ENCODE measurements at places on chromosomes 3 and 15. TPM values are rescaled to one million over a fixed set of nuclear protein-coding genes. Genes with fewer than 3 reads are reported as not detected.

GUCA1C gene
- polyA plus RNA-seq, result not detected

TM4SF4 gene
- polyA plus RNA-seq, result not detected

FOXB1 gene
- not detected for polyA plus RNA-seq

UBE2Q2 gene
- 18.2 TPM for polyA plus RNA-seq

SLC30A4 gene
- polyA plus RNA-seq, result 2.7 TPM

CHRM5 gene
- polyA plus RNA-seq, result not detected

ZNF774 gene
- polyA plus RNA-seq, result 2.0 TPM

DNA sequence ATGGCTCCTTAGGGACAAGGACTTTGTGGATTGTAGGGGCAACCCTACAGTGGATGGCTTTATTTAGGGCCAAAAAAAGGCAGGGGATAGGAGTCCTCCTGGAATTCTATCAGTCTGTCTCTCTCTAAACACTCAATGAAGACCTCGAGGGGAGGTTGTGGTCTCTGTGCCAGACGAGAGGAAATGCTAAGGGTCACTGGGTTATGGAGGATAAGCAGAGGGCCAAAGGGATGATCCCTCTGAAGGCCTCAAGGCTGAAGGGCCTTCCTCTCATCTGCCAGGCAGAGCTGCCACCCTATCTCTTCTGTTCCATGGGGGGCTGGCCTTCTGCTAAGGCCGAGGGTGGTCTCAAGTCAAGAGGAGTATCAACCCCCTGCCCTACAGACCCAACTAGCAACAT, 27.0 kb downstream of the PLXNB1 start:
- DNase-seq, result no peak

DNA sequence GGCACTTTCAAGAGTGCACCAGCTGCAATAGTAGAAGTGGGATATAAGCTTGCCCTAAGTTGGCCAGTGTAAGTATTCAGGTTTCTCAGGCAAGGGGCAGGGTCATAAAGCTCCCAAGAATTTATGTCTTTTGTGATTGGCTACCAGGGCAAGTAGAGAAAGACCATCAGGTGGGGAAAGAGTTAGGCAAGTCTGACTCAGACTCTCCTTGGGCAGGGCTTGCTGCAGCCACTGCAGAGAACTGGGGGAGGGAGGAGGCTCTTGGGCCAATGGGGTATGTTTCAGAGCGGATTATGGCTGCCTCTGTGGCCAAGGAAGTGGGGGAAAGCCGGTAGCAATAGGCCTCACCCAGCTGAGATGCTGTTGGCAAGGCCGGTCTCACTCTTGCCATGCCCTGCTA, 44.6 kb upstream of the SLC25A36 start:
- DNase-seq, result no peak

- DNase-seq, result no peak
These were observed 86.1 kb downstream of the TRAK1 start for GRCh38 chr3:42177068-42177800.

DNA sequence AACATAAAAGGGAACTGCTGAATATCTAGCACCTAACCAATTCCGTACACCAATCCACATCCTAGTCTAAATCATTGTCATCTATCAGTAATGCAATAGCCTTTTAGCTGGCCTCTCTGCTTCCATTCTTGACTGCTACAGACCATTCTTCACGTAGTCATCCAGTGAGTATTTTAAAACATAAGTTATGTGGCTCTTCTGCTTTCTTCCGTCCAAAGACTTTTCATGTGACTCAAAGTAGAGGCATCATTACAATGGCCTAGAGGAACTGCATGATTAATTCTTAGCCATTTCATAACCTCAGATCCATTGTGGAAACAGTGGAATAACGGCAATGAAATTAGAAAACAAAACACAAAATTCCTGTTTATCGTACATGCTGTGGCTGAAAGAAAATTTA, 88.9 kb upstream of the CBLB start:
- no peak for DNase-seq

DNA sequence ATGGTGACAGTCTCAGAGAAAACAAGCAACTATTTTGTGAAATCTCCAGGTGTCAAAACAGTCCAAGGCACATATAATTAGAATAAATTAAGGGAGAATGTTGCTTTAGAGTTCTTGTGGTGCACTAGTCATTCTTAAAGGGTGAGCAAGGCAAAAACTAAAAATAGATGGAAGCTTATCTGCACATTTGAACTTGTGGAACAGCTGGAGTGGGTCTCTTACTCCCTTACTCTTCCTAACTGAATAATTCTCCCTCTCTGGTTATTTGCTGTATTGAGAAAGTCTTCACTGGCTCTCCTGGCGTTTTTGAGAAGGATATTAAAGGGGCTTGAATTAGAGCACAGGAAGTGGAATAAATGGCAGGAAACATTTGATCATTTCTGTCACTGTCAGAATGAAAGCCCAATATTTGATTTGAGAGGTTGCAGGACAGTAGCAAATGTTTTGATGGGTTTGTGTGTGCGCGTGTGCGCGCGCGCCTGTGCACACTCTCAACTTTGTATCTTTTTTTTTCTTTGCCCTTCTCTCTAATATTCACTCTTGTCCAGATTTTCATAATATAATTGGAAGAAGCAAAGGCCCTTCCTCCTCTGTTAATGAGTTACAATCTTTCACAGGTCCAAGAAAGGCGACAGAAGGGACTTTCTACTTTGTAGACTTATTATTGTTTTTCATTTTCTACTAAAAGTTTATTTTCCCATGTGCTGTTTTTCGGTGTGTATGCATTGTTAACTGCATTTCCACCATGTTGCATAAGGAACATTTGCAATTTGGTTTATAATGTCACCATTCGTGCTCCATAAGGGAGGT, 40.9 kb downstream of the AKAP13 start:
- DNase-seq, result no peak

- no peak for DNase-seq
These were observed 13.3 kb upstream of the IL16 start for GRCh38 chr15:81183439-81183775.

DNA sequence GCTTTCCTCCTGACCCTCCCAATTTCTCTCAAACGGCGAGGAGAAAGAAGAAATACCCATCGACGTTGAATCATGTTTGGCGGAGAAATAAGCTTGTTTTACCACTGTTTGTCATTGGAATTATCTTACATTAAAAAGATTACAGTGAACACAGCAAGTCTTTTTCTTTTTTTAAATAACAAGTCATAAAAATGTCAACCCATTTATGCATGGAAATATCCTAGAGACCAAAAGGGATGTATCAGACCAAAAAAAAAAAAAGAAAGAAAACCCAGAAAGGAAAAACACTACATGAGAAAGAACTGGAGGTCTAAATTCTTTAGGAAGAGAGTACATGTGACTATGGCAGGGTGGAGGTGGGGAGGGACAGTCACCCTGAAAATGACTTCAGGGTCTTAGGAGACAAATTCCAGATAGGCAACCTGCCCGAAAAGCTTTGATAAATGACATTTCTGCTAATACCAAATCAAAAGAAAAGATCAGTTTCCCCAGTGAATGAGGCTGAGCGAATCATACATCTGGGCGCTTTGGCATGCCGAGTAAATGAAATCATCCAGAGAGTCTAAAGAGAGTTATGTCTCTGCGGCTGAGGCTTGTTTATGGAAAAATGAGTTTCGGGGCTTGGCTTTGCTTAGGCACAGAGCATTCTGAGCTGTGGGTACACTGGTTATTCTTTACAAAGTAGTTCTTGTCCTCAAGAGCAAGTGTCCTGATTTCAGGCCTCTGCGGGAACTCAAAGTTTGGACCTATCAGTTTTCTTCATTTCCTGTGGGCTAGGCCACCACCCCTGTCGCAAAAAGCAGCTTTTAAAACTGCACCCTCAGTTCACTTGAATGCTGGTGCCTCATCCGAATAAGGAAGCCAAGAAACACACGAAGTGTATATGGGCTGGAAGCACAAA, 110.1 kb upstream of the TGFBR2 start:
- peak; percentile 74 for DNase-seq

DNA sequence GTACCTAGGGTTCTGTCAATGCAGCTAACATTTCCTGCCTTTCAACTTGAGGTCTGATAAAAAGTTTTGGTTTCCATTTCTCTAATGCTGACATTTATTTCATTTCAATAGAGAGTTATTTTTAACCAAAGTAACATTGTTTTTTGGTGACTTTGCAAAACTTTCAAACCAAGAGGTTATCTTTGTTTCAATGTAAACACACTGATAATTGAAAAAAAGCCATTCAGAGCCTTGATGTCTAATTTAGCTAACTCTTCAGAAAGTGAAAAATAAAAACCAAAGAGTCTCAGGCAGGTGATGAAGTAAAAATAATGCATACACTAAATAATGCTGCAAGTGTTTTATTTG, 9.6 kb upstream of the TIPARP start:
- no peak for DNase-seq

DNA sequence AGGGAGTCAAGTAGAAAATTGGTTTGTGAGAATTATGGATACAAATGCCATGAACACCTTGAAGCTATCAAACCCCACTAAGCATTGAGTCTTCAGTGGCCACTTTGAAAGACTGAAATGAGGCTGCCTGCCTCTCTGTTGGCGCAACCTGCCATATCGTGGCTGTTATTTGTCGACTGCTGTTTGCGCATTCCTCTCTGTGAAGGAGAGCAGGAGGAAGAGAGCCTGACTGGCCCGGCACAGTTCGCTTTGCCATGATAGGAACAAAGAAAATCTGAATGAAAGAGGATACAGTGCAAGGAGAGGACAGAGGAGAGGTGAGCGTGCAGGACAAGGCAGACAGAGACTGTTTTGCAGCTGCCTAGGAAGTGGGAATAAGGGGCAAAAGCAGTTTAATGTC, 289.4 kb downstream of the RYR3 start:
- DNase-seq, result no peak

- no peak for DNase-seq
These were observed 925.1 kb upstream of the NR2F2 start for GRCh38 chr15:95405447-95405846.

DNA sequence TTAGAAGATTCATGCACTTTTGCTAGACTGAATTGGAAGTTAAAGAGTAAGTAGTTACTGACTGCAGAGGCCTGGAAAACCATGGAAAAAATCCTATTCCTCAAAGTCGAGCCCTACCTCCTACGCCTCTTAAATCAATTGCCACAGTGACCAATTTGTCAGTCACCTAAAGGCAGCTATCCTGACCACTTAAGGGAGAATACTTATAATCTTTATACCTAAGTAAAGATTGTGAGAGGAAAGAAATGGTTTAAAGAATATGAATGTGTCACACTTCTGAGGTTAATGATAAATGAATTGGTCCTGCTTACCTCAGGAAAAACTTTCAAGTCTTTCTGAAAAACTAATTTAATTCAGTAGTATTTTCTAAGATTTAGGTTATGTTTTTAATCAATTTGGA, 42.6 kb downstream of the AGTR1 start:
- DNase-seq, result no peak

DNA sequence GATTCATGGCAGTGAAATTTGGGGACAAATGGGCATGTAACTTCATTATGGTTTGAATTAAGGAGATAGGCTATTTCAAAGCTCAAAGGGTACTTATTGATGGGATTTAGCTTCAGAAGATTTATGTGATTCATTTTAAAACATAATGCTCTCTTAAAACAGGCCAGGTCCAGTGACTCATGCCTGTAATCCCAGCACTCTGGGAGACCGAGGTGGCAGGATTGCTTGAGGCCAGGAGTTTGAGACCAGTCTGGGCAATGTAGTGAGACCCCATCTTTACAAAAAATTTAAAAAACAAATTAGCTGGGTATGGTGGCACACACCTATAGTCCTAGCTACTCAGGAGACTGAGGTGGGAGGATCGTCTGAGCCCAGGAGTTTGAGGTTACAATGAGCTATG, 11.5 kb downstream of the THAP10 start:
- DNase-seq, result no peak
